ENCODE measurements at places on chromosomes 4 and X.

DNA sequence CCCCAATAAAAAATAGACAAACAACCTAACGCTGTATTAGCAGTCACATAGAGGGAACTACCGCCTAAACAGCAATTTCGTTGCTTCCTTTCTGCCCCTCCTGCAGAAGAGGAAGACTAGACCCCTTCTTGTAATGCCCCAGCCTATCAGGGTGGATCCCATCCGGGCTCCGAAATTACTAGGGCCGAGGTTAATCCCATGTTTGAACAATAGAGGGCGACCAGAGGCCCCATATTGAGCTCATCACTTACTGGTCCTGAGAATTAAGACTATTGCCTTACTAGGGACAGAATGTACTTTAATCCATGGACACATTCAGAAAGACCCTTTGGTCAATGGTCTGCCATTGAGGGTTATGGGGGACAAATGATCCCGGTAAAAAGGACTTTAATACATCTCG, 11.8 kb upstream of the ZNF630 start:
- DNase-seq, result peak; percentile 59

DNA sequence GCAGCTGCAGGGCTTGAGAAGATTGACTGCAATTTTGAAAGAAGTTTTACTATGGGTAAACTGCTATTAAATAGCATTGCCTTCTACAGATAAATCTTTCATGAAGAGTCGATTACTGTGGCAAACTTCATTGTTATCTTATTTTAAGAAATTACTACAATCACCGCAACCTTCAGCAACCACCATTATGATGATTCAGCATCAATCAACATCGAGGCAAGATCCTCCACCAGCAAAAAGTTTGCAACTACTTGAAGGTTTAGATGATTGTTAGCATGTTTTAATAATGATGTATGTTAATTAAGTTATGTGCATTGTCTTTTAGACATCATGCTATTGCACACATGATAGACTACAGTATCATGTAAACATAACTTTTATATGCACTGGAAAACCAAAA, 1511.0 kb downstream of the FSTL5 start:
- DNase-seq, result no peak

GRCh38 chr4:147163311-147163710, 217.6 kb upstream of the TTC29 start:
- no peak for DNase-seq

GRCh38 chr4:189088780-189089179, 851.9 kb upstream of the FRG1 start:
- no peak for DNase-seq

DNA sequence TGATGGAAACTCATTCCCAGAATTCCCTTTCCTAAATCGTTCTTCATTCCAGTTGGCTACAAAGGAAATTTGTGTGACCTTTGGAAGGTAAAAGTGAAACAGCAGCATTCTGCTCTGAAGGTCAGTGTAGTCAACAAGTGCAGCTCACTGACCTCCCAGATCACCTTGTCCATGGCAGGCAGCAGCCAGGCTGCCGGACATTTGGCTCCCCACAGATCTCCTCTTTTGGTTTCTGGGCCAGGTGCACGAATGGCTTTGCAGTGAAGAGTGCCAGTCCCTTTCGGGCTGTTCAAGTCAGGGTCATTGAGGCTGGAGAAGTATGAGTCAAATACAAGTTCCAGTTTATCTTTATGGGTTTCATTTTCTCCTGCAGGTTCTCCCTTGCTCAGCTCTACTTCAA, 14.3 kb downstream of the GPRIN3 start:
- no peak for DNase-seq

DNA sequence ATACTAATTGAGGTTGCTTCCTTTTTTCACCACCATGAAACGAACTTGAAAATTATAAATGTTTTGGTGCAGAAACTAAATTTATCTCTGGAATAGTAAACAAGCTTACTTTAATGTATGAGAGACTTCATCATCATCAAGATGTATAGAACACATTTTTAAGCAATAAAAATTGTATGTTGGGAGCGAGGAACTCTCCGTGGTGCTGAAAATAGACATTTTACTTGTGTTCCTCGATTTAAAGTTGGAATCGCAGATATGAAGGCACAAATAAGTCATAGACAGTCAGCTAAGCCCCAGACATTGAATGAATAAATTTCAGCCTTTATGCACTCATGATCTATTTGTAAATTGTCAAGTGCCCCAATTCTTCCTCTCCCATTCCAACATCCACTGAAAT, 310.7 kb downstream of the STK32B start:
- no peak for DNase-seq

DNA sequence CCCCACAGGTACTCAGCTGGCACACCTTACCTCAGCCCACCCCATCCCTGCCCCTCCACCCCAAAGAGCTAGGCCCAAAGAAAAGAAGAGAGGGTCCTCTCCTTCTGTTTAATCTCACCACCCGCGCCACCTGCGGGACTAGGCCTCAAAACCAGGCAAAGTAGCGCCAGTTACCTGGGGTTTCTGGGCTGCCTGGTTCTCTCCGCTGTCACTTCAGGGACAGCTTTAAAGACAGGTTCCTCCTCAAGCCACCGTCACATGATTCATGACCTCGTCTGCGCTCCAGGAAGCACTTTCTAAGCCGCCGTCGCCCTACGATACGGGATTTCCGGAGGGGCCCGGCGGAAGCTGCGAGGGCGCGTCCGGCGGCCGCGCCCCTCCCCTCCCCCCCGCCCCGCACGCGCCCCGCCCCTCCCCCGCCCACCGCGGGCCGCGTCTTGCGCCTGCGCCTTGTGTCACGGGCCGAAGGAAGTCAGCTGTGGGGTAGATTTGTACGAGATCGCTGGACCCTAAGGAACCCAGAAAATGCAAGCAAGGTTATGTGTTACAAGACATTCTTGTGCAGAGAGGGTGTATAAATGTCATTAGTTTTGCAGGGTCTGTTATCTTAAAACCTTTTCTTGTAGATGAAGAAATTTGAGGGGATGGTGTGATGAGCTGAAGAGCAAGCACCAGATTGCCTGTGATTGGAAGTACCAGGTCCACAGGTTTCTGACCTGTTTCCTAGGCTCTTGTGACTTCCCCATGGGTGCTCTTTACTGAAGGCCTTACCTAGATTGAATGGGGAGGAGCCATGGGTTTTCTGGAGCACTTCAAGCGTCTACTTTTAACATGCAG, at the start of gene LAMTOR3:
TSS of gene LAMTOR3 (minus strand) at position 267 of the 837 bp plus-strand sequence. CDS start 464 bp downstream, outside the sequence.
- DNase-seq, result peak; percentile 96

GRCh38 chrX:130393451-130394074, 8.1 kb upstream of the GPR119 start:
- peak; percentile 56 for DNase-seq

- no peak for DNase-seq
These were observed 28.6 kb upstream of the TLR3 start for GRCh38 chr4:186040316-186040715.

GRCh38 chr4:24604558-24605214, 20.3 kb upstream of the DHX15 start:
- DNase-seq, result no peak

GRCh38 chr4:106114270-106114669, 201.7 kb downstream of the TBCK start:
- no peak for DNase-seq

GRCh38 chrX:80537096-80537495, 116.8 kb downstream of the TENT5D start:
- DNase-seq, result no peak

DNA sequence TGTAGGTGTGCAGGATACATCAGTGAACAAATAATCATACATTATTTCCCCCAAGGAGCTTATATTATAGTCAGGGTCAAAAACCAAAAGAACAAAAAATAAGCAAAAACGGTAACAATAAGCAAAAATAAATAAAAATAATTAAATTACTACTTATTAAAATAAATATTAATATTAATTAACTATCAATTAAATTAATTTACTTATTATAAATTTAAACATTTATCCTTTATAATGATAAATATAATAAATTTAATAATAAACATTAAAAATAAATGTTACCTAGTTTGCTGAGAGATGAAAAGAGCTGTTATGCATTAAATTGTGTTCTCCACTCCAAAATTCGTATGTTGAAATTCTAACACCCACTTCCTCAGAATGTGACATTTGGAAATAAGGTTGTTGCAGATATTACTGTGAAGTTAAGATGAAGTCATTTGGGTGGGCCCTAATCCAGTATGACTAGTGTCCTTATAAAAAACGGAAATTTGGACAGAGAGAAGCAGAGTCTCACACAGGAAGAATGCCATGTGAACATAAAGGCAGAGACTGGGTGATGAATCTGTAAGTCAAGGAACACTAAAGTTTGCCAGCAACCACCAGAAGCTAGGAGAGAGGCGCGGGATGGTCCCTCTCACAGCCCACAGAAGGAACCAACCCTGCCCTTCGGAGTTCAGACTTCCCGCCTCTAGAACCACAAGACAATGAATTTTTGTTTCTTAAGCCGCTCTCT, 67.2 kb upstream of the IBSP start:
- no peak for DNase-seq

DNA sequence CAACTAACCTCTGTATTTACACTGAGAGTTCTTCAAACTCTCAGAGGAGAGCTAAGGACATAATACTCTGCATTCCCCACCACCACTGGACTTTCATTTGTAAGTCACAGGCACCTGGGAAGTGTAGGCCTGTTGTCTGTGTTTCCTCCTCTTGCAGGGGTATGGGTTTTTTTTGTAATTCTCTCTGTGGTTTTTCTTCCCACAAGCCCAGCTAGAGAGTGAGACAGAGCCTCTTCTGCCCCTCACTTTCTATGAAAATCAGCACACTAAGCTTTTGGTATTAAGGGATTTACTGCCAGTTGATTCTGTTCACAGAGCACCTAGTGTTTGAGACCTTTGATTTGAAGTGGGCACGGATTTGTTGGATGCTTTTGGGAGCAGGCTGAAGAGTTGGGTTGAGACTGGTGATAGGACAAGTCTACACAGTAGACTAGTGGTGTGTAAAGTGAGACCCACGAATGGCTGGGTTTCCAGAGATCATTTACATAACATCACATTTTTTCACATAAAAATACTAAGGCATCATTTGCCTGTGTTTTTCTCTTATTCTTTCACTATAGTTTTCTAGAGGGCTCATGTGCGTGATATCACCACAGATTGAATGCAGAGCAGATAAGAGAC, 28.9 kb upstream of the WDR17 start:
- DNase-seq, result no peak

- DNase-seq, result no peak
These were observed 10.9 kb upstream of the CPLX1 start for GRCh38 chr4:836750-837301.

GRCh38 chr4:7964890-7965662, 25.4 kb upstream of the AFAP1 start:
- no peak for DNase-seq

DNA sequence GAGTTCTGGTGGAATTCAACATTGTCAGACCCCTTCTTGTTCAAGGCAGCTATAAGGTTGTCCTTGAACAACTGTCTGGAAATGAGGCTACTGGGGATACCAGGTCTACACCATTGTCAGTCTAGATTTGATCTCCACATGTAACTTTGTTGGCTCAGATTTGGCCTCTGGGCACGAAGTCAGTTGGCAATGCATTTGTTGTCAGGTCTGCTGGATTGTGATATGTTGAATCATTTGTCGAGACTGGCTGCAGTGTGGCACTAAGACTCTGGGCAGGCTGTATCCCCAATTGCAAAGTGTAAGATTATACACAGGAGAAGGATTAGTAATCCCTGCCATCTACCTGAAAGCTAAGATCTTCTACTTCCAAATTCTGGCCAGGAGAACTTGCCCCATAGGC, 26.5 kb downstream of the ZNF81 start:
- no peak for DNase-seq

Data from iPS-NIHi11 (cell line).